Stimulated activated CD8-positive, alpha-beta memory T cell treated with anti-CD3 and anti-CD28 coated beads, Interleukin-4, amount 100 ng/mL, for 1 hour (primary cell): ENCODE measurements at places on chromosomes 11 and 22.

- DNase-seq, result no peak
Observed at GRCh38 chr22:29301716-29302401, 4.6 kb upstream of the GAS2L1 start.

DNA sequence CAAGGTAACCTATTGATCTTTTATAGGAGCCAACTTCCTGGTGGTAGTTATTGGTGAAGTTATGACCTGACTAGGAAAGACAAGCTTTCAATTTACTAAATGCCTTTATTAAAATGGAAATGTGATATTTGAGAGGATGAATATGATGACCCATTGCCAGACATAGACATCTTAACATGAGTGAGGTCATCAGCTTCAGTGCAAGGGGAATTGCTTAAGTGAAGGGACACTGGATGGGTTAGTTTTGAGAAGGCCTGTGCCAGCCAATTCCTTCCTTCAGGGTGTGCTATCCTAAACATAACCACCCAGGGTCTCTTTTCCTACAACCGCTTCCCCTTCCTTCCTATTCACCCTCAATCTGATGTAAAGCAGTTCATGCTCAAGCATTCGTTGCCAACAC lies 21.5 kb downstream of the NAV2 start:
- no peak for DNase-seq

DNA sequence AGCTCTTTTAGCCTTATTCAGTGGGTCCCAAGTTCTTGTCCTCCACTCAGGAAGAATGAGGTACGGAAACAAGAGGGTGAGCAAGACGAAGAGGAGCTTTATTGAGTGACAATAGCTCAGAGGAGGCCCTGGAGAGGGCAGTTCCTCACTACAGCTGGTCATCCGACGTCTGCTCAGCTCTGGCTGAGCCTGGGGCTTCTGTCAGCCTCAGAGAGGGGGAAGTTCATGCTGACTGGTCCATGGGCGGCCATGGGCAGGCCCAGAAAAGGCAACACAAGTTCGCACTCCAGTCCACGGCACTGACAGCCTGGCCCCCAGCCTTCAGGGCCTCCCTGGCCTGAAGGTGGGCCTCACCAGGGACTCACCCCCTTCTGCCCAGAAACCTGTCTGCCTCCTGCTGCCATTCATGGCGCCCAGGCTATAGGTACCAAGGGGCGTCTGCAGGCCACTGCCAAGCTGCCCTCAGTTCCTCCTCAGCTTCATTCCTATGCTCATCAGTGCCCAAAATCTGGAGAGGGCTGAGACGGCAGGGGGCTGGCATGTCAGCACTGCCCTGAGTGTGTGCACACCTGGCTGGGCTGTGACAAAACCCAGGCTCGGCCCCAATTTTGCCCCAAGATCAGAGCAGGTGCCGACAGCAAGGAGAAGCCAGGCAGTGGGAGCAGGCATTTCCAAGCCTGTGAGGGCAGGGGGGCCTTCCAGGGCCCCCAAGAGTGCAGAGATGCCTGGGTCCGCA lies 21.7 kb upstream of the KIAA0930 start:
- DNase-seq, result no peak

DNA sequence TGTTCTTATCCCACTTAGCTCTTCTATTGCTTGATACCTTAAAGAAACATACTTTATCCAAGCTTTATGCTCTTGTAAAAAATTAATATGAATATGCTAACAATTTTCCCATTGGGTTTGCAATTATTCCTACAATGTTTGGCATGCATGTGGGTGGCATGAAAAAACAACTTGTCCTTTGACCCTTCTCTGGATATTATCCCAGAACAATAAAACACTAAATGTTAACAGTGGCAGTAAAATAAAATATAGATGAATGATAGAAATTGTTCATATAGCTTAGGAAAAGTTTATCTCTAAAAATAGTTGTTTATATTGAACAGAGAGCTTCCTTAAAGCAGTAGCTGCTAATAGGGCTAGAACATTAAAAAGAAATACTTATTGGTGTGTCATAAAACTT lies 860.5 kb upstream of the LRRC4C start:
- no peak for DNase-seq

- no peak for DNase-seq
Observed at GRCh38 chr11:73252577-73253191, 19.5 kb upstream of the P2RY6 start.
